Breast epithelium (tissue), 4 donors: ENCODE measurements at places on chromosomes 6 and 20. TPM values are rescaled to one million over a fixed set of nuclear protein-coding genes. Genes with fewer than 3 reads are reported as not detected.

BNIP5 gene
- total RNA-seq, result not detected

SAPCD1 gene
- 1.6 TPM for total RNA-seq

- peak overlapping the region; percentile 92 for H3K27ac ChIP-seq
- no peak for DNase-seq
- no peaks in the 10 kb centered on the region for H3K27me3 ChIP-seq
Observed at GRCh38 chr6:41427642-41428335, 92.4 kb downstream of the NCR2 start.

GRCh38 chr6:169250660-169251059 is 3.0 kb downstream of the THBS2 start:
- no peaks in the 10 kb centered on the region for H3K36me3 ChIP-seq
- no peaks in the 10 kb centered on the region for H3K4me1 ChIP-seq
- H3K27me3 ChIP-seq, result peaks cover 8% of the 10 kb centered on the region
- peak overlapping the region; percentile 50 for H3K4me3 ChIP-seq

DNA sequence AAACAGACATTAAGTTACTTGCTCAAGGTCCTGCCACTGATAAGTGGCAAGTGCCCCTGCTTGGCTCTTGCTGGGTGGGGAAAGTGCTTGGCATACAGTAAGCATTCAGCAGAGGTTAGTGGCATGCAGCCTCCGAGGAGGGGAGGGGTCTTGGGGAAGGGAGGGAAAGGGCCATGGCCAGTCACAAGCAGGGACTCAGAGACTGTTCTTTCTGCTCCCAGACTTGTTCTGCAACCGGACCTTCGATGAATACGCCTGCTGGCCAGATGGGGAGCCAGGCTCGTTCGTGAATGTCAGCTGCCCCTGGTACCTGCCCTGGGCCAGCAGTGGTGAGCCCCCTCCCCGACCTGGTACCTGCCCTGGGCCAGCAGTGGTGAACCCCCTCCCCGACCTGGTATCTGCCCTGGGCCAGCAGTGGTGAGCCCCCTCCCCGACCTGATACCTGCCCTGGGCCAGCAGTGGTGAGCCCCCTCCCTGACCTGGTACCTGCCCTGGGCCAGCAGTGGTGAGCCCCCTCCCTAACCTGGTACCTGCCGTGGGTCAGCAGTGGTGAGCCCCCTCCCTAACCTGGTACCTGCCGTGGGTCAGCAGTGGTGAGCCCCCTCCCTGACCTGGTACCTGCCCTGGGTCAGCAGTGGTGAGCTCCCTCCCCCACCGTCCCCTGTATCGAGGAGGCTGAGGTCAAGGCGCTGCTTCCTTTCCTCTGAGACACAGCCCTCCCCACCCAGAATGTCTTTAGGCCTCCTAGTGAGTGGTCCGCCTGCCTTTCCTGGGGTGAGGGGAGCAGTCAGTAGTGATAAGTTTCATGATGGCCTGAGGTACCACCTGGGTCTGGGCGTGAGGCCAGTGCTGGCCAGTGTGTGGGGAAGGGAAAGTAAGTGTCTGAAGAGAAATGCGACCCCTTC is 8.9 kb downstream of the GLP1R start:
- H3K36me3 ChIP-seq, result no peaks in the 10 kb centered on the region
- no peak overlapping the region for H3K27ac ChIP-seq
- H3K27me3 ChIP-seq, result no peaks in the 10 kb centered on the region

- no peak overlapping the region for H3K4me3 ChIP-seq
- no peaks in the 10 kb centered on the region for H3K27me3 ChIP-seq
- peak overlapping the region; percentile 19 for H3K27ac ChIP-seq
- H3K4me1 ChIP-seq, result peaks cover 12% of the 10 kb centered on the region
- H3K36me3 ChIP-seq, result no peaks in the 10 kb centered on the region
- no peak for DNase-seq
Observed at GRCh38 chr6:43123461-43124314, 47.4 kb upstream of the SRF start.

- no peak overlapping the region for H3K27ac ChIP-seq
- no peaks in the 10 kb centered on the region for H3K36me3 ChIP-seq
- no peak for DNase-seq
- no peaks in the 10 kb centered on the region for H3K27me3 ChIP-seq
- H3K4me1 ChIP-seq, result no peaks in the 10 kb centered on the region
Observed at GRCh38 chr6:23477586-23477985, 648.4 kb upstream of the NRSN1 start.

DNA sequence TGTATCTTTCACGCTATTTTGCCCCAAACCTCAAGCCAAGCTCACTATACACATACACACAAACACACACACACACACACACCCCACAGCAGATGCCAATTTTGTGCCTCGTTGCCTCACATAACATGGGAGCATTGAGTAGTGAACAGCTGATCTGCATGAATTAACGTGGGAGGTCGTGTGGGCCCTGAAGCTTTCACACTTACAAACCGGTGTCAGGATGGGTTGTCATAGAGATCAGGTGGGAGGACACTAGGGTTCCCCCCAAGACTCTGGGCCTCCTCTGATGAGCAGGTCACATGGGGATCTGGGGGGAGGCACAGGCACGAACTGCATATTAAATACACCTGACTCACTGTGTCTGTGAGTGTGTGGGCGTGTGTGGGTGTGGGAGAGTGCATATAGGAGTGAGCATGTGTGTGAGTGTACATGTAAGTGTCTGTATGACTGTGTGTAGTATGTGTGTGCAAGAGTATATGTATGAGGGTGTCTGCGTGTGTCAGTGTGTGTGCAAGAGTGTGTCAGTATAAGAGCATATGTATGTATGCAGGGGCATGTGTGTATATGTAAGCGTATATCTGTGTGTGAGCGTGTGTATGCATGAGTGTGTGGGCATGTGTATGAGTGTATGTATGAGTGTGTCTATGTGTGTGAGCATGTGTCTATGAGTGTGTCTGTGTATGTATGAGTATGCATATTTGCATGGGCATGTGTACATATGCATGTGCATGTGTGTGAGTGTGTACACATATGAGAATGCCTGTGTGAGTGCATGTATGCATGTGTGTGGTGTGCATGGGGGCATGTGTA is 370.4 kb downstream of the PREX1 start:
- H3K4me3 ChIP-seq, result no peak overlapping the region
- no peak for DNase-seq
- no peaks in the 10 kb centered on the region for H3K27me3 ChIP-seq

BPI gene
- total RNA-seq, result not detected

DNA sequence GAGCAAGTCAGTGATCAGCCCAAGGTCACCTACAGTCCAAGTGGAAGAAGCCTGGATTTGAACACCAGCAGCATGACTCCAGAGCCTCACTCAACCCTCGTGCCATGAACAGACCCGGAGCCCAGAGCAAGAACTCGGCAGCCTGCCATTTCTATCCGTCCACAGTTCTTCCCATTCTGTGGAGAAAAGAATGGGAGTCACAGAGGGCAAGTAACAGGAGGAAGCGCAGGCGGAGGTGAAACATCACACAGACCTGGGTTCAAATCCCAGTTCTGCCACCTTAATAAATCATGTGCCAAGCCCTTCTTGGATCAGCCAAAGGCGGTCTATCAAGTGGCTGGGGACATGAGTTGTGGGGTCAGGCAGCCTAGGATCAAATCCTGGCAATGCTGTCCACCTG is 4.3 kb downstream of the PREX1 start:
- H3K36me3 ChIP-seq, result no peaks in the 10 kb centered on the region
- DNase-seq, result no peak
- H3K27me3 ChIP-seq, result no peaks in the 10 kb centered on the region
- H3K4me3 ChIP-seq, result no peak overlapping the region

DNA sequence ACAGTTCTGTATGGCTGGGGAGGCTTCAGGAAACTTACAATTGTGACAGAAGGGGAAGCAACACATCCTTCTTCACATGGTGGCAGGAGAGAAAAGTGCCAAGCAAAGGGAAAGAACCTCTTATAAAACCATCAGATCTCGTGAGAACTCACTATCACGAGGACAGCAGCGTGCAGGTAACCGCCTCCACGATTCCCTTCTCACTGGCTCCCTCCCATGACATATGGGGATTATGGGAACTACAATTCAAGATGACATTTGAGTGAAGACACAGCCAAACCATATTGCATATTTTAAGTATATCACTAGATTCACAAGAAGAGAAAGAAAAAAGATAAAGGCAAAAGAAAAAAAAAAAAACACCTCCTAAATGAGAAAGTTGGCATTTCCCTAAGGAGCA is 431.9 kb upstream of the RGS17 start:
- no peaks in the 10 kb centered on the region for H3K27me3 ChIP-seq
- H3K4me1 ChIP-seq, result no peaks in the 10 kb centered on the region
- no peak for DNase-seq
- H3K36me3 ChIP-seq, result no peaks in the 10 kb centered on the region

- H3K27ac ChIP-seq, result no peak overlapping the region
- DNase-seq, result no peak
- no peaks in the 10 kb centered on the region for H3K36me3 ChIP-seq
- no peak overlapping the region for H3K4me3 ChIP-seq
- H3K4me1 ChIP-seq, result no peaks in the 10 kb centered on the region
- H3K27me3 ChIP-seq, result no peaks in the 10 kb centered on the region
Observed at GRCh38 chr20:60506061-60506460, 547.8 kb downstream of the CDH26 start.

- peak; percentile 35 for DNase-seq
- H3K27me3 ChIP-seq, result no peaks in the 10 kb centered on the region
- H3K36me3 ChIP-seq, result no peaks in the 10 kb centered on the region
- H3K27ac ChIP-seq, result peak overlapping the region; percentile 95
- peak overlapping the region; percentile 92 for H3K4me3 ChIP-seq
Observed at GRCh38 chr6:7108196-7108963, 619 bp downstream of the RREB1 start.

DNA sequence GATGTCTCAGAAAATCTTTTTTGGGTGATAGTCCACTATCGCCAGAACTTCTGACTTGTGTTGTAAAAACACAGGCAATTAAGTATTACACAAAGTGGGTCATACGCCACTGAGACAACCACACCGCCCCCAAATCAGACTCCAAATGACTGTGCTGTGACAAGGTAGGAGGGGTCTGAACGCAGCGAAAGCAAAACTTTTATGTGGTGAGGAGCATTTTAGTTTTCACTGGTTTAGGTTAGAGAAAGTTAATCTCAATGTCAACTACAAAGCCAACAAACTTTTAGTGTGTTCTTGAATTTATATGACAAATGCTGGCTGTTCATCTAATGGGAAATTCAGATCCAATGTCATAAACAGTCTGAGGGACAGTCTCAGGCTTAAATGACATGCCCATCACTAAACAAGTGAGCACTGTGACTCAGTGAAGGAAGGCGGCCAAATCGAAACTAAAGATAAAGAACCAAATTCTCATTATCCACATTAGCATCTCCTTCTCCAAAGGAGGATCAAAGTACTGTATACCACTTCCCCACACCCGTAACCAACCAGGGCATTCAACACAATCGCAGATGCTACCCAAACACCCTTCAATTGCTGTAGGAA is 186.7 kb downstream of the GJA10 start:
- no peak overlapping the region for H3K27ac ChIP-seq
- no peaks in the 10 kb centered on the region for H3K36me3 ChIP-seq
- H3K4me1 ChIP-seq, result no peaks in the 10 kb centered on the region
- H3K27me3 ChIP-seq, result no peaks in the 10 kb centered on the region
- H3K4me3 ChIP-seq, result no peak overlapping the region
- no peak for DNase-seq

GNAS-AS1 gene
- 0.98 TPM for total RNA-seq

DNA sequence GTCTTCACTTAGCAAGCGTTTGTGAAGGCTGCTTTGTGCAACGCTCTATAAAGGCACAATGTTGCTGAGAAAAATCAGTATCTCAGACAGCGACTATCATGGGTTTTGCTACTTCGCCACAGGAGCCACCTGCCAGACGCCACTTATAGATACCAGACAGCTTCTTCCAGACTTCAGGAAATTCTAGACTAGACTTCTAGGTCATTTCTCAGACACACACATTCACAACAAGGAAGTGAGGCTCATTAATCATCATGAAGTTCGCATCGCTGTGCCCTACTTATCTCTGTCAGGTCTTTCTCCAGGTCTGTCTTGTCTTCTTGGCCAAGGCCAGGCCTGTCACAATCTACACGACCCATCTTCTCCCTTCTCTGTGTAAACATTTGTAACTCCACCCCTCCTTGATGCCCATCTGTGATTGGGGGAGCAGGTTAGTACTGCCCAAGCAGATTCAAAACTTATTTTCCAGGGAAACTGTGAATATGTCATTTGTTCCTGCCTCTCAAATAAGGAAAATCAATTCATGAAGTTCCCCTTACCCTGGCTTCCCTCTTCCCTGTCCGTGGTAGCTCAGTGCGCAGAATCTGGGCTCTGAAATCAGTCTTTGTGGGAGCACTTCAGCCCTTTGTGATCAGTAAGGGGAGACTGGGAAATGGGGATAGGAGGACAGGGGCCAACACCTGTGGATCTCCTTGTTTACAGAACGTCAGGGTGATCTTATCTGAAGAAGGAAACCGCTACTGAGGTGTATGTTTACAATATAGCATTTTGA is 115.5 kb downstream of the TNFAIP3 start:
- H3K36me3 ChIP-seq, result no peaks in the 10 kb centered on the region
- no peak overlapping the region for H3K27ac ChIP-seq
- no peak for DNase-seq
- no peaks in the 10 kb centered on the region for H3K27me3 ChIP-seq

- DNase-seq, result no peak
- no peak overlapping the region for H3K4me3 ChIP-seq
- H3K27me3 ChIP-seq, result no peaks in the 10 kb centered on the region
Observed at GRCh38 chr6:96059586-96059985, 43.8 kb downstream of the FUT9 start.

GRCh38 chr20:23782366-23782983 is 31.7 kb upstream of the CST1 start:
- no peak for DNase-seq
- H3K4me3 ChIP-seq, result no peak overlapping the region
- no peaks in the 10 kb centered on the region for H3K36me3 ChIP-seq
- no peaks in the 10 kb centered on the region for H3K4me1 ChIP-seq

- H3K4me3 ChIP-seq, result no peak overlapping the region
- H3K27me3 ChIP-seq, result no peaks in the 10 kb centered on the region
- no peak for DNase-seq
- peaks cover 20% of the 10 kb centered on the region for H3K4me1 ChIP-seq
- H3K36me3 ChIP-seq, result no peaks in the 10 kb centered on the region
- no peak overlapping the region for H3K27ac ChIP-seq
Observed at GRCh38 chr20:46087161-46087560, 2.6 kb downstream of the NCOA5 start.

DNA sequence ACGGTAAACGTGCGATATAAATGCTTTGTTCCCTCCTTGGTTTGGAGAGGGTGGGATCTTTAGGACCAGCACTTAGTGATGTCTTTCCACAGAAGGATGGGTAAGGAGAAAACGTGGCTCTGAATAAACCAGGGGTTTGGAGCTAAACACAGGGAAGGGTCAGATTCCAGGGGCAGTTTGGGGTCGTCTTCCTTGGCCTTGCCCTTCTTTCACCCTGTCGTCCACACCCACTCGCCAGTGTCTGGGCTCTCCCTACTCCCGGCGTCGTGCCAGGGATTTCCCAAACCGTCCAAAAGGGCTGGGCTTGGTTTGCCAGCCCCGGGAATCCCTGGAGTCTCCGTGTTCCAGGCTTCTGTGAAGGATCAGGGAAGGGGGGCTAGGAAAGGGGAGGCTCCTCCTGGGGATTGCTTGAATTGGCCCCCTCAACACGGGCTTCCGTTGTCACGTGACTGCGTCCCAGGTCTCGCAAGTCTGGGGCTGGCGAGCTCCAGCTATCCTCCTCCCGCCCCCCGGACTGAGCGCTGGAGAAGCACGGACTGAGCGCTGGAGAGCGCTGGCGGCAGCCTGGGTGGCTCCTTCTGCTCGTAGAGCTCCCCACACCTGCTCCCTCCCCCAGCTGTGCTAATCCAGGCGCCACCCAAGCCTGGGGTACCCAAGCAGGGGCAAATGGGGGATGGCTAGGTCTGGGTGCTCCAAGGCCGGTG is 9.4 kb upstream of the ARMC12 start:
- peak; percentile 93 for DNase-seq
- H3K4me1 ChIP-seq, result peaks cover 40% of the 10 kb centered on the region
